Stomach (tissue), 19 donors: ENCODE measurements at places on chromosomes 7 and 10.
A peak's percentile ranks its signal among the peaks of the same experiment; 100 is the strongest.

DNA sequence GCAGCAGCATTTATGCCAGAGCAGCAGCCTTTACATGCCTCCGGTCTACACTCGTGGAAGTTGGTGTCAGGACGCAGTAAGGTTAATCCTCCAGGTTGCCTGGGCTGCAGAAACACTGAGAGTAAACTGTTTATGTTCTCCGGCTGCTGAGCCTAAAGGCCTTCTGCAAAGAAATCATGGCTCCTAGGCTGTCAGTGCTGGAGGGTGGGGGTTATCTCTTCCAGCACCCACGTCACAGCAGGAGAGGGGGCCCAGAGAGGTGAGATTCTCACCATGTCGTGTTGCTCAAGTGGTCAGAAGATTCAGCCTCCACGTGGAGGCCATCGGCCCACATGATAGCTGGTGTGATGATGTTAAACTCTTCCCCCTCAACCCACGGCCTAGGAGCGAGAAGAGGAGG is 41.2 kb downstream of the COL13A1 start:
- H3K4me3 ChIP-seq = no peak overlapping the region
- no peak overlapping the region for H3K27ac ChIP-seq
- peak; percentile 53 for DNase-seq
- peaks cover 4% of the 10 kb centered on the region for H3K4me1 ChIP-seq

DNA sequence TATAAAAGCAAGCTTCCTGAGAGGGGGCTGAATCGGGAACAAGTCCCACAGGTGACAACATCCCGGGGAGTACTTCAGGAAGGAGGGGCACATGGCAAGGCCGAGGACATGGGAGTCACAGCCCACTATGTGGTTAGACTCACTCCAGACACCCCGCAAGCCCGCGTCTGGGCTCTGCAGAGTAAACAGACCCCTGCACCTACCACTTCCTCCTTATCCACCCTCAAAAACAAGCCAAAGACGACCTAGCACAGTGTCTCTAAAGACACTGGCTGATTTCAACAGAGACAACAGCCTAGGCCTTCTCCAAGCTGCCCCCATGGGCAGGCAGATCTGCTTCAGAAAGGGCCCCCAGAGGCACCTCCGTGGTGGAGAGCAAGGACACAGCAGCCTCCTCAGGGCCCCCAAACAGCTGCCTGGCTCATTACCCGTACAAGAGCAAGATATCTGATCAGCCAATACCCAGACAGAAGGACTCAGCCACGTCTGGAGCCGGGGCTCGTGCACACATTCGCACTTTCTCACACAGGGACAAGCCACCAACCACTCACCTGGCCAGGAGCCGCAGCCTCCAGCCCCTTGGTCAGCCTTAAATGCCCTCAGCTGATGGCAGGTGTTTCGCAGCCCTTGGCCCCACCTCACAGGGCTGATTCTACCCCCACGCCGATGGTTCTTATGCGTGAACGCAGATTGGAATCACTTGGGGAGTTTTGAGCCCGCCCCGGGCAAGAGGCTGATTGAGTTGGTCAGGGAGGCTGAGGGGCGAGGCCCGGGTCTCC is 10.7 kb upstream of the KPNA7 start:
- peaks cover 18% of the 10 kb centered on the region for H3K4me1 ChIP-seq
- peak overlapping the region; percentile 70 for H3K27ac ChIP-seq
- H3K36me3 ChIP-seq = no peaks in the 10 kb centered on the region
- no peaks in the 10 kb centered on the region for H3K27me3 ChIP-seq
- DNase-seq = peak; percentile 25

DNA sequence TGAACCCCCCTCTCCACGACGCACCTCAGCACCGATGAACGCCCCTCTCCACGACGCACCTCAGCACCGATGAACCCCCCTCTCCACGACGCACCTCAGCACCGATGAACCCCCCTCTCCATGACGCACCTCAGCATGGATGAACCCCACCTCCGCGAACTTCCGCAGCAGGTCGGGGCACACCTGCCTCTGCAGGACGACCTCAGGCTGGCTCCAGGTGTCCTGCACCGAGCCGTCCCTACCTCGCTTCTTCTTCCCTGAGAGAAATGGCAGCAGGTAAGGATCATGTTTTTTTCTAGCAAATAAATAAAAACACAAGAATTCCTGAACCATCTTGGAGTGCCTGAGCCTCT is 24.1 kb downstream of the CFAP46 start:
- H3K4me1 ChIP-seq = peaks cover 8% of the 10 kb centered on the region
- H3K27ac ChIP-seq = no peak overlapping the region
- H3K27me3 ChIP-seq = no peaks in the 10 kb centered on the region
- H3K4me3 ChIP-seq = no peak overlapping the region
- no peaks in the 10 kb centered on the region for H3K36me3 ChIP-seq

DNA sequence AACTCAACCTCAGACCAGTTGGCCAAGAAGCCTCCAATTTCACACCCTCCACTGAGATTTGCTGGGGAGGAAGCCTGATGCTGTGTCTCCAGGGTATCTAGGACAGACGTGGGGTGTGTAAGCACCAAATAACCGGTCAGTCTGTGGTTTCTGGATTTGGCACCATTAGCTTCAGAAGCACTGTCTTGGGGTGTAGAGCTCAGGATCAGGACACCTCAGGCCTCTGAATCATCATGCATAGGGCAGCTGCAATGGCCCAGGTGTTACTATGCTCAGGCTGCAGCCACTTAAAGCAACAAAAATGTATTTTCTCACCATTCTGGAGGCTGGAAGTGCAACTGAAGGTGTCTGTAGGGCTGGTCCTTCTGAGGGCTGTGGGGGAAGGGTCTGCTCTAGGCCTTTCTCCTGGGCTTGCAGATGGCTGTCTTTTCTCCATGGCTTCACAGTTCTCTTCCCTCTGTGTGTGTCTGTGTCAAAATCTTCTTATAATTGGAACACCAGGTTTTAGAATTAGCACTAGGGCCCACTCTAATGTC is 73.4 kb upstream of the SEPHS1 start:
- H3K27me3 ChIP-seq = no peaks in the 10 kb centered on the region
- no peak overlapping the region for H3K27ac ChIP-seq
- H3K4me1 ChIP-seq = no peaks in the 10 kb centered on the region
- no peak overlapping the region for H3K4me3 ChIP-seq
- H3K36me3 ChIP-seq = no peaks in the 10 kb centered on the region
- DNase-seq = no peak

GRCh38 chr10:75405598-75406461 is 4.3 kb upstream of the ZNF503 start:
- peak; percentile 27 for DNase-seq
- peak overlapping the region; percentile 95 for H3K27ac ChIP-seq
- peaks cover 65% of the 10 kb centered on the region for H3K27me3 ChIP-seq
- peaks cover 66% of the 10 kb centered on the region for H3K4me1 ChIP-seq
- H3K36me3 ChIP-seq = no peaks in the 10 kb centered on the region

GRCh38 chr7:88686468-88687229 is 72.9 kb upstream of the ZNF804B start:
- H3K4me1 ChIP-seq = no peaks in the 10 kb centered on the region
- no peaks in the 10 kb centered on the region for H3K27me3 ChIP-seq
- no peak for DNase-seq
- no peak overlapping the region for H3K4me3 ChIP-seq

GRCh38 chr7:54483523-54483922 is 58.7 kb upstream of the VSTM2A start:
- H3K4me1 ChIP-seq = no peaks in the 10 kb centered on the region
- no peak overlapping the region for H3K4me3 ChIP-seq
- no peaks in the 10 kb centered on the region for H3K36me3 ChIP-seq
- no peak overlapping the region for H3K27ac ChIP-seq
- no peak for DNase-seq
- H3K27me3 ChIP-seq = no peaks in the 10 kb centered on the region

DNA sequence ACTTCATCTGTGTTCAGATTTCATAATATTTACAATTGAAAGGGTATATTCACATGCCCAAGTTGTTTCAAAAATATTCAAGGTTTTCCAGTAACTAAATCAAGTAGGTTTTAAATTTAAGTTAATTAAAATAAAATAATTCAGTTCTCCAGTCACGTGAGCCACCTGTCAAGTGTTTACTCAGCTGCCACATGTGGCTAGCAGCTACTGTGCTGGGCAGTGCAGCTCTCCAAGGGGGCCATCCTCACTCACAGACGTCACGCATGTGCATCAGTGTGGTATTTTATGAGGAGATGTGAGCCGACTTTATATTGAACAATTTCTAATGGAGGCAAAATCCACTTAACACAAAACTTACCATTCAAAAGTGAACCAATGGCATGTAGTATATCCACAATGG is 69.7 kb upstream of the CAMK2B start:
- peak; percentile 21 for DNase-seq
- no peaks in the 10 kb centered on the region for H3K27me3 ChIP-seq
- H3K27ac ChIP-seq = no peak overlapping the region
- H3K4me1 ChIP-seq = no peaks in the 10 kb centered on the region
- H3K4me3 ChIP-seq = no peak overlapping the region

DNA sequence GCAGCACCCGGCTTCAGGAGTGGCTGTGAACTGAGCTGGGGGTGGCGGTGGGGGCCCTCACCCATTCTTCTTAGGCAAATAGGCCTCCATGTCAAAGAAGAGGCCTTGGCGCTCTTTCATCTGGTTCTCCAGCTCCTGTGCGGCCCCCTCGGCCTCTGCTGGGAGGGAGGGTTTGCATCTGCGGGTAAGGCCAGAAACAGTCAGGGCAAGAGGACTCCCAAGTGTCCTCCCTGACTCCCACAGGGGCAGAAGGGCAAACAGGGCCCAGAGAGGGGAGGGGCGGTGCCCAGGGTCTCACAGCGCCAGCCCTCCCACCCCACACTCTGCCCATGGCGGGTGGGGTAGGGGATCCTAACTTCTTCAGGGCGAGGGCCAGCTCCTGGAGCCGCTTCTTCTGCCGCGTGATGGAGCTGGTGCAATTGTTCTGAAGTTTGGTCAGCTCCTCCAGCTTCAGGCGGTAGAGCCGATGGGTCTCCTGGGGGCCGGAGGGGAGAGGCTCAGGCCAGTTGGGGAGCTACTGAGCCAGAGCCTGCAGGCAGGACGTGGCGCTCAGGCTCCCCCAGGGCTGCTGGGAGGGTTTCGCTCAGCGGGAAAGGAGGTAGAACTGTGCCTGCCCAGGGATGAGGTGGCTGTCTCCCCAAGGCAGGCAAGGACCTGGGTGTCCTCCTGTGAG is 2.2 kb downstream of the TMEM120A start:
- H3K4me1 ChIP-seq = peaks cover 65% of the 10 kb centered on the region
- no peaks in the 10 kb centered on the region for H3K27me3 ChIP-seq
- no peak for DNase-seq
- peaks cover 14% of the 10 kb centered on the region for H3K36me3 ChIP-seq
- H3K4me3 ChIP-seq = no peak overlapping the region

- DNase-seq = no peak
- no peak overlapping the region for H3K27ac ChIP-seq
- peaks cover 8% of the 10 kb centered on the region for H3K4me1 ChIP-seq
- no peak overlapping the region for H3K4me3 ChIP-seq
- H3K27me3 ChIP-seq = no peaks in the 10 kb centered on the region
- peaks cover 100% of the 10 kb centered on the region for H3K36me3 ChIP-seq
Measured at GRCh38 chr7:99398891-99399445, 9.4 kb downstream of the PDAP1 start.

DNA sequence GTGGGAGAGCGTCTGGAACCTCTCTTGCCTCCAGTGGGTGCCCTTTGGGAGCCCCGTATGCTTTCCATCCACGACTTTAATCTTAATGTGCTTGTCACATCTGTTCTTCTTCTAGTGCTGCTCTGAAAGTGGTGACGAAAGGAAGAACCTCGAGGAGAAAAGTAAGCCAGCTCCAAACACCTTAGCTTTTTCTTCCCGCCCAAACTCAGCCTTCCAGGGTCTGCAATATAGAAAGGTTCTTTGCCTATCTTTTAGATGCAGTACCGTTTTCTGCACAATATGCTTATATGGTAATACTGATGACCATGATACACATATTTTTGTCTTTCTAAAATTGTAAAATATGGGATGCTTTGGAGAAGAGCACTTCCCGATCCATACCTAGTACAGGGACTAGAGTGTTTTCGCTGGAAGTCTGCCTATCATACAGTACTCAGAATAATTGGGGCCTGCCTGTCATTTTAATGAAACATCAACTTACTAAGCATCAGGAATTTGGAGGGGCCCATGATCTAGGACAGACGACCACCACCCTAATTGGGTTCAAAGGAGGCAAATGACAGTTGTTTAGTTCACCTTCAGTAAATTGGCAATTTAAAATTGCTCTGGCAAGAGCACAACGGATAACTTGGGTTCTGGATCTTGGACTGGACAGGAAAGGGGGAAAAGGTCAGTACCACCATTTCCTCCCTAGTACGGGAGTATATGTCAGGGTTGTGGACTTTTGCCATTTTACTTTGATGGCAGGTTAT is 884 bp downstream of the RINT1 start:
- peak overlapping the region; percentile 90 for H3K4me3 ChIP-seq
- peak overlapping the region; percentile 92 for H3K27ac ChIP-seq
- DNase-seq = no peak
- H3K27me3 ChIP-seq = no peaks in the 10 kb centered on the region

GRCh38 chr7:139362302-139362701 is 2.6 kb downstream of the LUC7L2 start:
- H3K36me3 ChIP-seq = peaks cover 26% of the 10 kb centered on the region
- no peak for DNase-seq
- no peaks in the 10 kb centered on the region for H3K27me3 ChIP-seq
- no peak overlapping the region for H3K27ac ChIP-seq
- H3K4me3 ChIP-seq = no peak overlapping the region
- H3K4me1 ChIP-seq = peaks cover 76% of the 10 kb centered on the region

GRCh38 chr7:107394831-107395230 is 75.0 kb upstream of the GPR22 start:
- H3K4me3 ChIP-seq = no peak overlapping the region
- DNase-seq = no peak
- H3K4me1 ChIP-seq = no peaks in the 10 kb centered on the region

DNA sequence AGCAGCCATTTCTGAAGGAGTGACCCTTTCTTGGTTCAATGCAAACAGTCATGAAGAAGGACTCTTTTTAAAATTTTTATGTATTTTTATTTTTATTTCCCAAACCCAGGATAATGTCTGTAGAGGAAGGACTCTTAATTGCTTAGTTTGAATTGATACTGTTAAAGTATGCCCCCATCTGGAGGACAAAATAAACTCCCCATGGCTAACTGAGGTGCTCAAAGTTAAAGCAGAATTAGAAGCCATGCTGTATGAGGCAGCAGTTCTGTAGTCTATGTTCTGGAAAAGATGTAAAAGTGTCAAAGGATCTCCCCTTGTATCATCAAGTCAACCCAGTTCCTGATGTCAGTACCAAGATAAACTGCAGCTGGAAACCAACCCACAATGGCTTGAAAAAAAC is 617.9 kb upstream of the GRM3 start:
- H3K4me1 ChIP-seq = no peaks in the 10 kb centered on the region
- DNase-seq = no peak
- no peak overlapping the region for H3K4me3 ChIP-seq
- H3K36me3 ChIP-seq = no peaks in the 10 kb centered on the region
- no peaks in the 10 kb centered on the region for H3K27me3 ChIP-seq
- H3K27ac ChIP-seq = no peak overlapping the region

DNA sequence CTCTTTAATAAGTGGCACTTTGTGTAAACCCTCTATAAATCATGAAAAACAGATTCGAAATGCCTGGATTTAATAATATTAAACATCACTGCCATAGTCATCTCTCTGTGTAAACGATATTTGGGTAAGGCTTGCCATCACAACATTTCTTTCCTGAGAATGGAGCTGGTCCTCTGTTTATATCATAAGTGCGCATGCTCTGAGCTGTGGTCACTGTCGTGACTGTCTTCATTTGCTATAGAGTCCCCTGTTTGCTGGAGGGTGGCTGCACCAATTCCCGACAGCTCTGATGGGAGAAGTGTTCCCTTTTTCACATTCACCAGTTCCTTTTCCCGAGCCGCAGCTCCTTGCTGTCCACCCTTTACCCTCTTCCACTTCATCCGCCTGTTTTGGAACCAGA is 50.4 kb upstream of the AGMO start:
- DNase-seq = no peak
- H3K4me3 ChIP-seq = no peak overlapping the region
- H3K36me3 ChIP-seq = no peaks in the 10 kb centered on the region
- H3K27ac ChIP-seq = no peak overlapping the region
- H3K4me1 ChIP-seq = no peaks in the 10 kb centered on the region
- no peaks in the 10 kb centered on the region for H3K27me3 ChIP-seq
